ENCODE measurements at places on chromosomes 1 and 21.

DNA sequence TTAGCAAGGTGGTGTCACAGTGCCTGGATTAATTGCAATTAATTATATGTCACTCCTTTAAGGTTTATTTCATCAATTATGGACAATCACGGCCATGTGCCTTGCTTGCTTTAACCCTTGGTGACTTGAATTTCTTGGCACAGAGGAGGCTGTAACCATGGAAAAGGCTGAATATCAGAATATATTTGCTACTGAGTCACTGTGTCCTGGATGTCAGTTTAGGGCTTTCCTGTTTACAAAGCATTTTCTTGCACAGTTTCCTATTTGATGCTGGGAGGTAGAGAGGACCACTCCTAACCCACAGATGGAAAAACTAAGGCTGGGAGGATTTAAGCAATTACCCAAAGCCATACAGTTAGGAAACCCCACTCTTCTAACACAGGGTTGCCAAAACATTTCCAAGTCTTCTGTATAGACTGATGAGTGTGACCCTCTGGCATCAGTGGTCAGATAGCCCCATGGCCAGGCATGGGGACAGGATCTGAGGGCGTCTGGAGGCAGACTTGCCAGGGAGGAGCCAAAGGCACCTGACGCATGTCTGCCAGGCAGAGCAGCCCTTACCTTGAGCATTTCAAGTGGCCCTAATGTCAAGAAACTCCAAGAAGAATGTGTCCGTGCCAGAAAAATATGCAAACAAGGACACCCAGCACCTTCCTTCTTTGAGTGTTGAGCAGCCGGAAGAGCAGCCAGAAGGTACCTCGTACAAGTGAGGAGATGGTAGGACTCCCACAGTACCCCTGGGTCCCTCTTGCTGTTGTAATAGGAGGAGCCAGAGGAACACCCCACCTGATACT, 34.4 kb downstream of the KCNN3 start:
- DNase-seq: no peak

- no peak for DNase-seq
Measured at GRCh38 chr1:108533351-108534083, 26.4 kb upstream of the EEIG2 start.

- DNase-seq: no peak
Measured at GRCh38 chr1:183776731-183777130, 28.2 kb upstream of the RGL1 start.

DNA sequence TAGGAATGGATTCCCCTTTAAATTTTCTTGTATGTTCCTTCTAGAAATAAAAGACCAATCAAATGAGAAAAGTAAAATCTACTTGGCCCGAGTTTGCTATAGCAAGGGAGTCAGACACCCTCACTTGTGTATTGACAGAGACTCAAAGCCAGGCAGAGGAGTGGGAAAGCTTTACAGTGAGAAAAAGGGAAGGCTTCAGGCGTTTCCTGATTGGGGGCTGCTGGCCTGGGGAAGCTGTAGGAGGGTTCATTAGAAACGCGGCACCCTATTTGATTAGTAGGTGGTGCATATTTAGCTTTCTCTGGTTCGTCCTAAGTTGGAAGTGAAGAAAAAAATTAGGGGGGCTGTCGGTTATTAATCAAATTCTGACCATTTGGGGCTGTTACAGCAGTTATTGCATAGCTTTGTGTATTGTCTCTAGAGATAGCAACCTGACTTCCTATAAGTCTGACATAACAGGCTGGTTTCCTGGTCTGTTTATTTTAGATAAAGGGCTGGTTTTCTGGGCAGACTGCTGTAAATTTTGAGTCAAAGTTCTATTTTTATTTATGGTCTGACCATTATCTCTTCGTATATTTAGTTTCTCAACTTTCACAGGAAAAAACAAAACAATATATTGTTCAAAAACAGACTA, 10.0 kb downstream of the SLC25A24 start:
- no peak for DNase-seq

DNA sequence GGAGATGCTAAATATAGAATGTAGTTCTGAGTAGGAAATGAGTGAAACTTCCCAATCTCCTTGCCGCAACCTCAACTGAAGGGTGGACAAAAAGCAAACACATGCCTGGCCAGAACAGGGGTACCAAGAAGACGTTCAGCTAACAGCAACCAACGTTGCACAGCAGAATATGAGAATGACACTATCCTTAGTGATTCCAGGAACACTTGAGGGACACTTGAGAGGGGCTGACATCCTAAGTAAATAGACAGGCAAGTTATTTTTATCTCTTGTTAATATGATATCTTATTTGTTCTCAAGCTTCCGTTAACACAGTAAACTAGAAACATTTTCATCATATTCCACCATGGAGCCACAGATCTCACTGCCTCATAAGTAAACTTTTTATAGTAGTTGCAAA, 908 bp downstream of the KRTAP19-1 start:
- DNase-seq: no peak

DNA sequence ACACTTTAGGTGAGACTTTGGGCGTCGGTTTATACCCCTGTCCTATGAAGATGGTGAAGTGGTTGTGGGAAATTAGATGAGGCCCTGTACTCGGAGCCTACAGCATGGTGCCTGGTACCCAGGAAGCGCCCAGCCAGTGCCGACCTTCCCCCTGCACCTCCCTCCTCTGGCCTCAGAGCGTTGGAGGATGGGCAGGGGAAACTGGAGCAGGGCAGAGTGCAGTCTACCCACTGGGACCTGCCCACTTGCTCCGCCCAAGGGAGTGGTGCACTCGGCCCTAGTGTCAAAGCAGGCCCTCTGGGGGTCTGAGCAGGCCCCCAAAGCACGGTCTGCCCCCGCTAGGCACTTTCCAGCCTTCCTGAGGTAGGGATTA, 13.0 kb upstream of the TTC22 start:
- DNase-seq: no peak
